ENCODE measurements at places on chromosomes 6 and 20.

- no peak for DNase-seq
Observed at GRCh38 chr6:6176586-6177228, 143.8 kb downstream of the F13A1 start.

DNA sequence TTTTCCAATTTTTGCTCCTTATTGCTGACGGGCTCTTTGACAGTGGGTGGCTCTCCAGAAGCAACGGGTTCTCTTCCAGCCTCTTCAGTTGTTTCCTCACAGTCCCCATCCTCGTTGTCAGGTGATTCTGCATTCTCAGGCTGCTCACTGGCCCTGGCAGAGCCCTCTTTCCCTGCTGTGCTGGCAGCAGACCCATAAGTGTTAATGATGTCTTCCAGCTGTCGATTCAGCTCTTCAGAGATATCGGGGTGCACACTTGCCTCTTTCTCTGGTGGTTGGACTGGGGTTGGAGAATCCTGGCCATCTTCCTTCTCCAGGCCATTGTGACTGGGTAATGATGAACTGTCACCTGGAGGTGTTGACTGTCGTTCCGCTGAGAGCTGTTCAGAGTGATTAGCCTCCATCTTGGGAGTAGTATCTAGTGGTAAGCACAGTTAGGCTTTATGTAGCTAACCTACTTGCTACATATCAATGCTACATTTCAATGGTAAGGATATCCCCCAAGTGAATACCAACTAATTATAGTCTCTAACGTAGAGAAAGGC lies 3.2 kb downstream of the TXLNB start:
- no peak for DNase-seq

GRCh38 chr20:8877294-8877693 lies 191.6 kb upstream of the PLCB4 start:
- DNase-seq, result no peak

GRCh38 chr20:16007962-16008361 lies 565.3 kb downstream of the KIF16B start:
- no peak for DNase-seq

DNA sequence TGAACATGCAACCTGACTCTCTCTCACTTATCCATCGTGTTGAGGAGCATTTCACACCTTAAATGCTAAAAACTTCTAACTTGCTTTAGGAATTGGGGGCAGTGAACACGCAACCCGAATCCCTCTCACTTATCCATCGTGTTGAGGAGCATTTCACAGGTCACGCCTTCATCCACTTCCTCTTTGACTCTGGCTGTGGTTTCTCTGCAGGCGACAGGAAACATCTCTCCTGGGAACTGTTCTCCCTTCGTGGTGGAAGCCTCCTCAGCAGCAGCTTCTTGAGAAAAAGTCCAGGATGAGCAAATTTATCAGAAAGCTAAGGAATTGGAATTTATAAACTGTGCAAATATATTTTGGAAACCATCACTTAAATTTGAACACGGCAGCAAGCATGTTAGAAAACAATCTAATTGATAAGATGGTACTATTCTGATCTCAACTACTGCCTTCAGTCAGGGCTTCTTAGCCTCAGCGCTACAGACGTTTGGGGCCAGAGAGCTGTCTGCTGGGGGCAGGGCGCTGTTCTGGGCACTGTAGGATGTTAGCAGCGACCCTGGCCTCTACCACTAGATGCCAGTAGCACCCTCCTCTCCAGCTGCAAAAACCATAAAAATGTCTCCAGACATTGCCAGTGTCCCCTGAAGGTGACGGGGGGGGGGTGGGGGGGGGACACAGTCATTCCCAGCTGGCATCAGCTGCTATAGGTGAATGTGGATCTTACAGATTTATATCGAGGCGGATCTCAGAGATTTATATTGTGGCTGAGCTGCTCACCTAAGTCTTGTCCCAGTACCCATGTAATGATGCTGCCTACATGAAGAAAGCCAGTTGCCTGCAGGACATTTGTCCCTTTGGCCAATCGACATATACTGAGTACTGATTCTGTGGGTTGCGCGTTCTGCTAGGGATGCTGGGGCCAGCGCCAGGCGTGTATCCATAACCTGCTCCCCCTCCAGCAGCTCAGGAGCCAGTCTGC lies 26.2 kb downstream of the CTCFL start:
- DNase-seq, result no peak

- DNase-seq, result no peak
Observed at GRCh38 chr6:38396209-38396608, 243.5 kb downstream of the BTBD9 start.

GRCh38 chr6:15520626-15521203 lies 142.1 kb downstream of the DTNBP1 start:
- peak; percentile 60 for DNase-seq

GRCh38 chr6:104771258-104771832 lies 88.4 kb downstream of the HACE1 start:
- no peak for DNase-seq

DNA sequence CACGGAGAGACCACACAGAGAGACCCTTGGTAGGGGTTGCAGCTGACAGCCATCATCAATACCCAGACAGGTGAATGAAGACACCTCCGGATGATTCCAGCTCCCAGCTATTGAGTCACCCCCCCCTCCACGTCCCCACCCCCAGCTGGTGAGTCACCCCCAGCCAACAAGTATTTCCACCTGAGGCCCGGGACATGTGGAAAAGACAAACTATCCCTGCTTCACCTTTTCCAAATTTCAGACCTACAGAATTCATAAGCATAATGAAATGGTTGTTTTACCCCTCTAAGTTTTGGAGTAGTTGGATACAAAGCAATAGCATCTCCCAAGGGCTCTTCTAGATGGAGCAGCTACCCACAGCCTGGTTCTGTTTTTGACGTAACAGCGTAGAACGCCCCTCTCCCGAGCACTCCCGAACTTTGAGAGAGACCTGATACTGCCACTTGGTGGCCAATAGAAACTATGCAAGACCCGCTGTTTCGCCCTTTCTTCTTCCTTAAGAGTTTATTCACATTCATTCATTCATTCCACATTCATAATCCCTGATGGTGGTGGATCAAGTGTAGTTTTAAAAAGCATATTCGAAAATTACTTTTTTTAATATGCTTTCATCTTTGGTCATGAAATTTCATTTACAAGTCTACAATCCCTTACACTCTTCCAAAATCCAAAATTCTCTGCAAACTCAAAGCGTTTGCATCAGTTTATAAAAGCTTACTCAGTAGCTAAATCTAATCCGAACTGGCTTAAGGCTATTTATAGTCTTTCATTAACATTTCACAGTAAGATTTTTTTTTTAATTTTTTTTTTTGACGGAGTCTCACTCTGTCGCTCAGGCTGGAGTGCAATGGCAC lies 15.1 kb upstream of the PPP1R16B start:
- no peak for DNase-seq

DNA sequence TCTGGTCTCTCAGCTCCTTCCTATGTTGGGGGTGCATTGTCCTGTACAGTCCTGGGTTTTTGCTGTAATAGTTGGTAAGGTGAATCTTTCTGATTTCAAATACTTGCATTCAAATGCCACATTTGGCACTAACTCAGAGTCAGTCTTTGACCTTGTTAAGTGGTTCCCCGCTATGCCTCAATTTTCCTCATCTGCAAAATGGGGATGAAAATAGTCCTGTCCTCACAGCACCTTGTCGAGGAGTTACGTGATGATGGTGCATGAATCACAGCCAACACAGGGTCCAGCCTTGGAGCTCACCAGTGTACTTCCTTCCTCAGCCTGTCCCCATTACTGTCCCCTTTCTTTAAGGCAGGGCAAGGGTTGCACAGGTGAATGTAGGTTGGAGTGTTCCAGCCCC lies 1.1 kb downstream of the WFDC5 start:
- DNase-seq, result no peak

DNA sequence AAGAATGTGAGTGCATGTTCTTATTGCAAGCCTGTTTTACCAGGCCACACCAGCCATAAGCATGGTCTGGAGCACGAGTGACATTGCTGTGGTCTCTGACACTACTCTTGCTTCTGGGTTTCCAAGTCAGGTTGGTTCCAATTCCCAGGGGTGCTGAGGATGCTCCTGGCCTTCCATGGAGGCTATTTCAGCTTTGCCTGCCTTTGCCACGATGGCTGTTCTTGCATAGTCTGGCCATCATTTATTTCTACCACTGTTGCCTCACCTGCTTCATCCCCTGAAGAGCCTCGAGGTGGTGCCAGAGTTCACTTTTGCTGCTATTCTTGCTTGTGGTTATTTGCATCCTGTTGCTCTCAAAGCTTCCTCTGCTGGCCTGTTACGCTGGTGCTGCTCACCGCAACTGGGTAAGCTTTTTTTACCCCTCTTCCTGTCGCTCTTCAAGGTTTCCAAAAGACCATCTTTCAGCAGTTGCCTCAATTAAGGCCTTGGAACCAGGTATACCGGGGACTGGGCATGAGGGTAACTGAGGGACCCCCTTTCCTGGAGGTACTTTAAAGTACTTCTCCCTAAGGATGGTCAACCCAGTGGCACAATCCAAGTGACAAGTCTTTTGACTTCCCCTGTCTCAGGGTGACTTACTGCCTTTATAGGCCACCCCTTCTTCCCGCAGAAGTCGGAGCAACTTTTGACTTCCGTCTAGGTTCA lies 64.5 kb downstream of the AKAP7 start:
- no peak for DNase-seq

DNA sequence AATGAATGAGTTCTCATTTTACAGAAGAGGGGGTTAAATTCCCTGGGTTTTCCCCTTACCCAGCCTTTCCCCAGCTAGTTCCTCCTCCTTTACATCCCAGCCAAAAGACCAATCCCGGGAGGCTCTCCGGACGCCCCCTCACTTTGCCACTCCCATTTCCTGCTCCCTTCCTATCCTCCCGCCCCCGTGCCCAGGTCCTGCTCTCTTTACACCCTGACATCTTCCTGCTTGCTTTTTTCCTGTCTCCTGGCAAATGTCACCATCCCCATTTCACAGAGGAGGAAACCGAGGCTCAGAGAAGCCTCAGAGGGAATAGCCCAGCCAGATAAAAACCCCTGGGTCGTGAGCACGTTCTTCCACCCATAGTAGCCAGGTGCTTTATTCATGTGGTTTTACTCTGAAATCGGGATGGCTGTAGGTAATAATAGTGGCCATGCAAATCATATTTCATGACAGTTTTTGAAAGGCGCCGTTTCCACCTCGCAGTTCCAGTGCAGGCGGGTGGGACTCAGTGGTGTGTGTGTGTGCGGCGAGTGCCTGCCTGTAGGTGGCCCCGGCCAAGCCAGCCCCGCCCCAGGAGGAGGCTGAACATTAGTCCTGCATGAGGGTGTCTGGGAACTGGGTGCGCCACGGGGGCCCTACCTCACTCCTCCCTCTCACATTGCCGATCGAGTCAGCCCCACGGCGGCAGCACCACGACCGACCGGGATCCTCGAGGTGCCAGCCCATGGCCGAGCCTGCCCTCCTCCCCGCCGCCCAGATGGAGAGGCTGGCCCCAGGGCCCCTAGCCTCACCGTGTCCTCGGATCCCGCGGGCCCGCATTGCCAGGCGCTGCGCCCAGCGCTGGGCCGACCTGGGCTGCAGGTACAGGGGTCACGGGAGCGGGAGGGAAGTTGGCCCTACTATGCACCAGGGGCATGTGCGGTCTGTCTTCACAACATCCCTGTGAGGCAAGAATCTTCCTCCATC lies at the start of gene ARHGAP40:
Gene ARHGAP40, plus strand, starts transcription at position 594 of the 969 bp plus-strand sequence.
- DNase-seq, result no peak

DNA sequence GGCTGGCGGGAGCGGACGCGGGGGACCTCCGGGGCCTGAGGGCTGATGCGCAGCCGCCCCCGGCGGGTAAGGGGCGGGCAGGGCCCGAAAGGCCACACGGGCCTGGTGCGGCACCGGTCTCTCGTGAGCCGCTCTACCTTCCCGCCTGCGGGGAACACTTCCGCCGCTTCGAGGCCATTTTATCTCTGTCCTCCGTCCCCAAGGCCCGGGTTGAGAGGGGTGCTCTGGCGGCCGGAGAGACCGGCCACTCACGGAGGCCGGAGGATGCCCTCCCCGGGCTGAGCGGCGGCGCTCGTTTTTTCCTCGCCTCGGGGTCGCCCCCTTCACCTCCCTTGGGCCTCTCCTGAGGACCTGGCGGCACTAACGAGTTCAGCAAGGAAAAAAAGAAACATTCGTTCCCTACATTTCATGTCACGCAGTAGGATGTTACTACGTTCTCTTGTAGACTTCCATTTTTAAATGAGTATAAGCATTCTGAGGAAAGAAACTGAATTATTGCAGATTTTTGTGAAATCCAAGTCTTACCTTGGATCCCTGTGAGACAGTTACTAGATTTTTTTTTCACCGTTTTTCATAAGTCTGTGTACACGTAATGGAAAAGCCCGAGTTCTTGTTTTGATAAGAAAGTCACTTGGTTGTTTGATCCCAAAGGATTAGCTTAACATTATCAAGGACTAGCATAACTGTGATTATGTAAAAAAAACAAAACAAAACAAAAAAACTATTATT lies 575 bp downstream of the WTAP start:
- DNase-seq, result no peak

GRCh38 chr6:26165261-26165790 lies 78.1 kb downstream of the HFE start:
- no peak for DNase-seq

DNA sequence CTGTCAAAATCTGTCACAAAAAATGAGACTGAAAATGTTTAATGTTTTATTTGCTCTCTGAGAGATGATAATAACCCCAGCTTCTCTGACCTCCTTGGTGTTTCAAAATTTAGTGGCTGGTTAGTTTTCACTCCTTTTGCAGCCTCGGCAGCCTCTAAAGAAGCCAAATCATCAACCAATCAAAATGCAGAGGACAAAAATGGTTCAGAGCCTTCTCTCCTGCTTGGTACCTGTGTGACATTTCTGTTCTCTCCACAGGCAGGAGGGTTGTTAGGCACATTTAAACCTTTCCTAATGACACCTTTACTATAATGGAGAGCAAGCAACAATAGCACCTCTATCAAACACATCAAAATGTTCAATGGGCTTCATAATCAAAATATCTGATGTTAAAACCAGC lies 375.5 kb downstream of the HACE1 start:
- no peak for DNase-seq

DNA sequence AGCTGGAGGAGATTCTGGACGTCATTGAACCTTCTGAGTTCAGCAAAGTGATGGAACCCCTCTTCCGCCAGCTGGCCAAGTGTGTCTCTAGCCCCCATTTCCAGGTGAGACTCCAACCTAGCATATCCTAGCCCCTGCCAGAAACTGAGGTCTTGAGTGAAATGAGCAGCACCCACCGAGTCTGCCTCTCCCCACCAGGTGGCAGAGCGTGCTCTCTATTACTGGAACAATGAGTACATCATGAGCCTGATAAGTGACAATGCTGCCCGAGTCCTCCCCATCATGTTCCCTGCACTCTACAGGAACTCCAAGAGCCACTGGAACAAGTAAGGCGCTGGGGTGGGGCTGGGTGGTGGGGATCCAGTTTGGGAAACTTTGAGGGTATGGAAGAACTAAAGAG lies 4.6 kb downstream of the MEA1 start:
- DNase-seq, result no peak

DNA sequence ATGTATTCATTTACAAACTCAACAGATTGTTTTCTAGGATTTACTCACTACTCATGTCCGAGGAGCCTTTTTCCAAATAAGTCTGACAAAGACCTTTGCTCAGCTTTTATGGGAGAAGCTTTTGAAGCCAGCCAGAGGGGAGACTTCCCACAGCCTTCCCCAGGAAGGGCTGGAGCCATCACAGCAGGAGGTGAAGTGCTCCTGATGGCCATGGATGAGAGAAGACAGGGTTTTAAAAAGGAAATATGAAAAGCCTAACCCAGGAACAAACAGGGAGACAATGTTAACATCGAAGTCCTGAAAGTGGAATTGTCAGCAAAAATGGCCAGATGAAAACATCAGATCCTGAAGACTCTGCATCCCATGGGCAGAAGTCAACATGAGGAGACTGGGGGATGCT lies 11.6 kb upstream of the TAGAP start:
- no peak for DNase-seq

Data from left forelimb (tissue), 1 donor.